Urothelium cell line (cell line): ENCODE measurements at places on chromosomes 5 and 9.

- no peak for DNase-seq
Observed at GRCh38 chr9:100240512-100240911, 112.2 kb downstream of the TEX10 start.

DNA sequence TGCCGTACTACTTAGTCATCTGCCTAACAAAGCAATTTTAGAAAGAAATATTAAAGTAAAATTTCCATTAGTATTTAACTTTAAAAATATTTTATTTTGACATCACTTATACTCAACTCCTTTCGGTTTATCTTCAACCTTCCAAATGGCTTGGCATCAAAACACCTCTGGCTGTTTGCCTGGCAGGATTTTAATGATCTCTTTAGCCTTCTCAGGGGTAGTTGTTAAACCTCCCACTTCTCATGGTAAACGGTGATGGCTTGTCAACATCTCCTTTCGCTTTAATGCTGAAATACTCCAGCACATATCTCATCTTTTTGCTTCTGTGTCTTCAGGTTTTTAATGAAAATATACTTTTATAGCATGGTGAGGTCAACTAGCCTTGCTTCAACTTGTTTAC lies 747.1 kb downstream of the CETN3 start:
- DNase-seq, result no peak

- peak; percentile 51 for DNase-seq
Observed at GRCh38 chr5:62029303-62029702, 276.7 kb upstream of the KIF2A start.

GRCh38 chr5:178785999-178786398 lies 55.5 kb upstream of the ZNF354A start:
- peak; percentile 83 for DNase-seq

GRCh38 chr9:126205845-126206498 lies 120.7 kb upstream of the MVB12B start:
- DNase-seq, result no peak

- DNase-seq, result no peak
Observed at GRCh38 chr5:123451047-123451446, 27.8 kb upstream of the CEP120 start.

GRCh38 chr9:75109210-75109839 lies 21.0 kb downstream of the OSTF1 start:
- no peak for DNase-seq

- no peak for DNase-seq
Observed at GRCh38 chr5:71652803-71653543, 65.8 kb downstream of the MCCC2 start.

- DNase-seq, result no peak
Observed at GRCh38 chr9:13480693-13481092, 201.2 kb upstream of the MPDZ start.

- no peak for DNase-seq
Observed at GRCh38 chr5:170441393-170441784, 52.2 kb upstream of the KCNMB1 start.

GRCh38 chr5:144778561-144778960 lies 607.9 kb downstream of the KCTD16 start:
- DNase-seq, result no peak

GRCh38 chr5:53006911-53007890 lies 18.0 kb downstream of the ITGA2 start:
- DNase-seq, result no peak

- DNase-seq, result peak; percentile 80
Observed at GRCh38 chr5:170603578-170604565, 100.1 kb downstream of the KCNIP1 start.

GRCh38 chr5:31156631-31157160 lies 36.8 kb upstream of the CDH6 start:
- no peak for DNase-seq

- no peak for DNase-seq
Observed at GRCh38 chr5:88824141-88824540, 58.8 kb downstream of the MEF2C start.
